GM23248 (cell line): ENCODE measurements at places on chromosomes 7 and 10.

GRCh38 chr10:77591238-77591880 is 46.2 kb downstream of the KCNMA1 start:
- no peak for DNase-seq

GRCh38 chr7:125559921-125560320 is 630.3 kb upstream of the POT1 start:
- no peak for DNase-seq

DNA sequence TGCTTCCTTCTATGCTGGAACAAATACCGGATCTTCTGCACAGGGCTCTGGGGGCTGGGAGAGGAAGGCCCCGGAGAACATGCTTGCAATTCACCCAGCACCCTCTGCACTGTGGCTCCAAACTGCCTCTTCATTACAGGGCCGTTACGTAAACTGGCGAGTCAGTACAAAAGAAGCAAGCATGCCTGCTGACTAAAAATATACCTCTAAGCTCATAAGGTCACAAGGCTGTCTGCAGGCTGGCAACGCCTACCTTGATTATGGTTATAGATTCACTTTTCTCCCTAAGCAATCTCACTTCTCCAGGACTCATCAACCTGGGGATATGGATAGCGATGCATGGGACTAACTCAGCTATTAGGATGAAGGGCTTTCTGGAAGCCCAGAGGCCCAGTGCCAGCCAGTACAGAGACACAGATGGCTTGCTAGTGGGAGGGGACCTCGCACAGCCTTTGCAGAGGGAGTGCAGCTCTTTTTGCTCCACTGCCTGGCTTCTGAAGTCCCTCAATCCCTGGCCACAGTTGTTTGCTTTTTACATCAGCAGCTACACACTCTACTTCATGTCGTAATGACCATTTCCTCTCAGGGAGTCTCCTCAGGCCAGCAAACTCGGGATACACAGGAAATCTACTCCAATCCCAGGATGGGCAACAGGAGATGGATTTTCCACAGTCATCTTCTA is 96.1 kb downstream of the SH3PXD2A start:
- DNase-seq, result peak; percentile 89

DNA sequence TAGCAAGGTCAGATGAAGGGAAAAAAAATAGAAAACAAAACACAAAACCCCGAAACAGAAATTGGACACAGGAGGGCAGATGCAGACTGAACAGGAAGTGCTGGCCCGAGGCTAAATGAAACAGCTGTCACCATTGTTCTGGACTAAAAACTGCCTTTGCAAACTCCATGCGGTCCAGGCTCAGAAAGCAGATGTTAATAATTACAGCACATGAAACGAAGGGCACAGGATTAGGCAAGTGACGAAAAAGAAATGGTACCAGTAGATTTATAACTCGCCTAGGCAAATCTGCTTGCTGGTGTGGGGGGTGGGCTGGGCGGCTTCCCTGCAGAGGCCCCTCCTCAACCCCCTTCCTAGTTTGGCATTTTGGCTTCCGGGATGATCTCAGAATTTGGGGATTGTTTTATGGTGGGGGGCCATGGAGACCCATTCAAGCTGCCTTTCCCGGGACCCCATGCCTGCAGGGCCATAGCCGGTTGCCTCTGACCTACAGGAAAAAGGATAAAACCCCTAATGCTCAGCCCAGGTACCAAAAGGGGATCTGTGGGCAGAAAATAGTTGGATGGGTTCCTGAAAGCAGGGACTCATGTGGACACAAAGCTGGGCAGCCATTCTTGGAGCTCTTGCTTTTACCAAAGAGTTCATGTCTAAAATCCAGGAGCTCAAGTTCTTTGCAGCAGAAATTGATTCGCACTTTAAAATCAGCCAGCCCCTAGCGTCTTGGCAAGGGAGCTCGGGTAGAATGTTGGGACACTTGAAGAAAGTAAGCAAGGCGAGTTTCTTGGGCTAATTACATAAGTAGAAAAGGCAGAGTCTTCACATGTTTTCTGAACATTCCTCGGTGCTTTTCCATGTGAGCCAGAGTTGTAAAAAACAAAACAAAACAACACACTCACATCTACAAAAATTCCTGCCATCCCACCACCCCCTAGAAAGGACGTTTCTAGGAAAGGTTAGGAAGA is 39.0 kb upstream of the EMX2 start:
- peak; percentile 77 for DNase-seq

DNA sequence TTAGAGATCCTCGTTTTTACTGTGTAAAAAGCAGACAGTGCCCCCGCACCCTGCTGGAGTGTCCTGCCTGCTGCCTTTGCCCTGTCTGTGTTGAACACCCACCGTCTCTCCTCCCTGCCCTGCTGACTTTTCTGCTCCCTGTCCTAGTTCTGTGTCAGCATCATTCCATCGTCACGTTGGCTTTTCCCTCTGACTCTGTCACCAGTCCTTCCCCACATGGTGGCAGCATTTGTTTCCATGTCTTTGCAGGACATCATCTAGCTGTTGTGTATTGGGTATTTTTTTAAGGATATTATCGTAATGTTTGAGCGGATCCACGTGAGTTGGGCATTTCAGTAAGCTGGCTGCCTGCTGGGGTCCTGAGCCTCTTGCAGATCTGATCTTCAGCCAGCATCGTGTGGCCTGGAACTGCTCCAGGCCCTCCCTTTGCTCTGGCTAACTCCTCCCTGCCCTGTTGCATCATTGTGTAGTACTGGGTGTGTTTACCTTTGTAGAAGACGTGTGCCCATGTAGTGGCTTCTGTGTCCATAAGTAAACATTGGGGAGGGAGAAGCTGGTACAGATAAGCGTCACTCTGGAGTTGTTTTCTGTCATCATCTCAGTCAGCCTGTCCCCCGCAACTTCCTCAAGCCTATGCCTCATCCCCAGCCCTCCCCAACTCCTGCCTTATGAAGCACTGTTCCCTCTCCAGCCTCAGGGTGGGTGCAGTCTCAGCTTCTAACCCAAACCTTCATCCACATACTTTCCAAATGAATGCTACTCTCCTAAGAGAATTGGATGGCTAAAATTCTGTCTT is 44.3 kb downstream of the TRRAP start:
- DNase-seq, result peak; percentile 39

GRCh38 chr10:99916776-99917175 is 93.0 kb downstream of the DNMBP start:
- no peak for DNase-seq

DNA sequence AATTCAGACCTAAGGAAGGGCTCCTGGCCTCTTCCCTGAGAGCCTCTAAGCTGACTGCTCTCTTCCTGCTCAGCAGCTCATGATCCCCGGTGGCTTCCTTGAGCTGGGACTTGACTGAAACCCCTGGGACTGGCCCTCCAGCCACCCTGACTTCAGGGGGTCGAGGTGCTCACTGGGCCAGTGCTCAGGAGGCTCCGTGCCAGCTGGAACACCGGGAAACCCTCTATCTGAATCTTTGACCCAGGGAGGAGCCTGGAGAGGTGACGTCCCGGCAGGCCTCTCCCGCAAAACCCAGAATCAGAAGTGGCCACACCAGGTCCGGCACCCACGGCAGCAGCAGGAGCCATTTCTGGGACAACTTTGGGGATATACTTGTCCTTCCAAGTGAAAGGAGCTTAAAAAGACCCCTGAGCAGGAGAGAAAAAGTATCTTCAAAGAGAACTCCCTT is 110.7 kb downstream of the WDR37 start:
- no peak for DNase-seq

DNA sequence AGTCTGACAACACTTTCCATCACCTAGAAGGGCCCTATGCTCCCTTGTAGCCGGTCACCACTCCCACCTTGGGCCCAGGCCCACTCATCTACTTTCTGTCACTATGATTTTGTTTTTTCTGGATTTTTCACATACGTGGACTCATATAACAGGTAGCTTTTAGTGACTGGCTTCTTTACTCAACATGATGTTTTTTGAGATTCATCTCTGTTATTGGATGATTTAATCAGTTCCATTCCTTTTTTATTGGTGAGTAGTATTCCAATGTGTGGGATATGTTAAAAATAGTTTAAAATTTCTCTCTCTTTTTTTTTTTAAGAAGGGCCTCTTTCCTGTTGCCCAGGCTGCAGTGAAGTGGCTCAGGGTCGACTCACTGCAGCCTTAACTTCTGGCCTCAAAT is 9.3 kb downstream of the PALD1 start:
- no peak for DNase-seq

DNA sequence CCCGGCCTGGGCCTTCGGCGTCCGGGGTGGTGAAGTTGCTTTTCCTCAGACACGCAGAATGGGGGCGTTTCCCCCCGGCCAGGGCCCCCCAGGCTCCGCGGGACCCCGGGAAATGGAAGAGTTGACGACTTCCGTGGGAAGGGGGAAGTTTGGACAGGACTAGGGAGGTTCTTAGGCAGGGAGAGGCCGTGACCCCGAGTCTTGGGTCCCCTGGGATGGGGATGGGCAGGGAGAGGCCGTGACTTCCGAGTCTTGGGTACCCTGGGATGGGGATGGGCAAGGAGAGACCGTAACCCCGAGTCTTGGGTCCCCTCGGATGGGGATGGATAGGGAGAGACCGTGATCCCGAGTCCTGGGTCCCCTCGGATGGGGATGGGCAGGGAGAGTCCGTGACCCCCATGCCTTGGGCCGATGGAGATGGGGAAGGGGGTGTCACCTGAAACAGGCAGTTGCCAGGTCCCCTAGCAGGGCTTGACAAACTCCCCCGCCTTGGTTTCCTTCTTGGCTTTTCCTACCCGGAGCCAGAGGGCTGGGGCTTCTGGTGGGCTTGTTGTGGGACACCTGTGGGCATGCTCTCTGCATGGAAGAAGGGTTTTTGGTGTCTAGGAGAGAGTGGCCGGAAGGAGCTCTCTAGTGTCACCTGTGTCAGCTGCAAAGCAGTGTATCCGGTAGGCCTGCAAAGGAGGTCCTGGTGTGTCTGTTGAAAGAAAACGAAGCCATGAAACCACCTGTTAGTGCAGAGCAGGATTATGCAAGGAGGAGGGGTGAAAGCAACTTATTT is 1.1 kb downstream of the TRRAP start:
- peak; percentile 65 for DNase-seq

DNA sequence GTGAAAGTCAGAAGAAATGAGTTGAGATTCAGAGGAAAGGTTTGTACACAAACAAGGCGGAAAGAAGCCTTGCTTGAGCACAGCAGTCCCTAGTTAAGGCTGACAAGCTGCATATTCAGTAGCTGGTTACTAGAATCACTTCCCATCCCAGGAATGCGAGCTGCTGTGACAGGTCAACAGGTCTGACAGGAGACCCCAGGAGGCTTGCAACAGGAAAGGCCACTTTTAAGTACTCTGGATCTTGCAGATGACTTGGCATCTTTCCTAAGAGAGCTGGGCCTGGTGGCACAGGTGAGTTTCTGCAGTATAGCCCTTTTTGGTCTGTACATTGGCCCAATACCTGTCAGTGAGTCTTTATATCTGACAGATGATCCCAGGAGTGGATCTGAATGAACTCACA is 35.7 kb upstream of the UNC5B start:
- no peak for DNase-seq

GRCh38 chr7:19489162-19489820 is 219.5 kb downstream of the POLR1F start:
- no peak for DNase-seq

DNA sequence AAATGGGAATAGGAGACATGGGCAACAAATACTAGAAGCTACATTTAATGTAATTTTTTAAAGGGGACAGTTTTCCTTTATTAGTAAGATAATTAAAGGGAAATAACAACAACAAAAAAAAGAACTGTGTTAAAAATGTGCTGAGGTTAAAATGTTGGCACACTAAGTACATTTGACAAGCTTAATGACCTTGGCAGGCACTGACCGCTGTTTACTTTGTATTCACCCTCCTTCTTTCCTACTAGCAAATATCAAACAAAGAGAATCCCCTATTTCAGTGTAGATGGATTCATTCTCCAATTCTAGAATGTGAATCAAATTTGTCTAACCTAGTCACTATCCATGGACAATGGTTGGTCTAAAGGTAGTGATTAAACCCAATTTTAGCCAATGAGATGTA is 77.5 kb upstream of the TOMM7 start:
- DNase-seq, result no peak

- DNase-seq, result no peak
Observed at GRCh38 chr10:23310404-23310803, 34.2 kb downstream of the C10orf67 start.
